ENCODE measurements at places on chromosomes 4 and X.

DNA sequence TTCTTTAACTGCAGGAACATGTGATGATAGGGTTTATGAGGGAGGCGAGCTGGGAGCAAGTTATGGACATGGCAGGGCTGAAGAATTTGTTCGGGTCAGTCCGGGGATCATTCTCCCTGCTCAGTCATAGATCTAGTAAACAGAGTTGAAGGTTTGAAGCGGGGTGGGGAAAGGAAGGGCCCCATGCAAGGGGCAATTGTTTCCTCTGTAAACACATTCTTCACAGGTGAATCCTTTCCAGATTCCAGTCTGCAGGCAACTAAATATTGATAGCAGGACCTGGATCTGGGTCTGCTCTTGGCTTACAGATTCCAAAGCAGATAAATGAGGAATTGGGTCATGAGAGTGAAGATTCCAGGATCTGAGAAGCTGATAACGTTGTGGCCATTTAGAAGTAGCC, 44.3 kb upstream of the ARHGAP24 start:
- DNase-seq, result no peak

GRCh38 chrX:15014281-15014680, 141.1 kb downstream of the MOSPD2 start:
- no peak for DNase-seq

DNA sequence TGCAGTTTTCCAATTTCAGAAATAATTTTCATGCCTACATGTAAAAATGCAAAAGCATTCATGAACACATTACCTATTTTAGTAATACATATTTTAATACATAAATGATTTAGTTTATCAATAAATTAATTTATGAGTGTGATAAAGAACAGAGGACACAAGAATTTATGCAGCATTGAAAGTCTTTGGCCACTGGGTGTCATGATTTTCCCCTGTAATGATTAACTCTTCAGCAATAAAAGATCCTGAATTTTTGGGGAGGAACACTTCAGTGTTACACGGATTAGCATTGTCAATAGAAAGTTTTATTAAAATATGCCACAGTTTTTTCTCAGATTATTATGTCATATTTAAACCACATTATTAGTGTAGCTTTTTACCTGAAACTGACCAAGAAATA, 8.6 kb upstream of the VCX2 start:
- DNase-seq, result no peak

GRCh38 chr4:14560577-14560976, 441.7 kb upstream of the CPEB2 start:
- DNase-seq, result no peak

DNA sequence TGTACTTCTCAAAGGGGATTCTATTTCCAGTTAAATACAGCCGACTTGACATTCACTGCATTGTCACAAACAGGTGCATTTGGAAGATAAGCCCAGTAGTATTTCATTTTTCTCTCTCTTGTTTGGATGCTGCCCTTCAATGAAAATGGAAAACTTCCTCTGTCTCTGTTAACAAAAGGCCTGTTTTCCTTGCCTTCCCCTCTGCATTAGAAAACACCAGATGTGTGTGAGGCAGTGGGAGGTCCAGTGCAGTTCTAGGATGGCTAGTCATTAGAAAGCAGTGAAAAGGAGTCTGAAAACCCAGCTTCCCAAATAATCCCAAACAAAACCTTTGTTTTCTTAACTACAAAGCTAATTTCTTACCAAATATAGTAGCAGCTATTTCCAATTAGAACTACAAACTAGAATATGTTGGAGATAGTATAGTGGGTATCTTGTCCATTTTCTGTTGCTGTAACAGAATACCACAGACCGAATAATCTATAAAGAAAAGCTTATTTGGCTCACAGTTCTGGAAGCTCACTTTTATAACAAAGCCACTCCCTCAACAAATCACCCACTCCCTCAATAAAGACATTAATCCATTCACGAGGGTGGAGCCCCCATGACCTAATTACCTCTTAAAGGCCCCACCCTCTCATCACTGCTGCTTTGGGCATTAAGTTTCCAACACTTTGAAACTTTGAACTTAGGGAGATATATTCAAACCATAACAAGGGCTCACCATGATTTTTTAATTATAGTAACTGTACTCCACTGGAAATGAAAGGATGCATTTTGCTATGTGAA, 452.1 kb upstream of the RPS6KA3 start:
- DNase-seq, result no peak

GRCh38 chr4:5710961-5711478, at the start of gene EVC:
Gene EVC (plus strand): TSS chr4:5711201. CDS start chr4:5711381, 180 bp downstream.
- no peak for DNase-seq

DNA sequence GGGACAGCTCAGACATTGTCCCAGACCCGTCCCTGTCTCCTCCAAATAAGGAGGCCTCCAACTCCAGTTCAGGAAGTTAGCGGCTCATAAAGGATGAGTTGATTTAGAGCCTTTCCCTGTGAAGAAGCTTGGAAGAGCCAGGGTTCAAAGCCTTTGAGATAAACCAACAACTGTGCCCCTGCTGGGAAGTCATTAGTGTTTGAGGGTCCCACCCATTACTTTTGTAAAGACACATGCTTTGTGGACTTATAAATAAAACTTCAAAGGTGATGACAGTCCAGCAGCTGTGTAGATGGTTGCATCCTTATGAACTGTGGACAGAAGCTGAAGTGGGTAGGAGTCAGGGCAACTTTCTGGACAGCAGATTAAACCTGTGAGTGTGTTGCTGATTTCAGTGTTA, 86.0 kb upstream of the PGRMC2 start:
- no peak for DNase-seq
